ENCODE measurements at places on chromosomes 12 and 14.

GRCh38 chr14:64811676-64812075 is 68.0 kb downstream of the SPTB start:
- DNase-seq = no peak

DNA sequence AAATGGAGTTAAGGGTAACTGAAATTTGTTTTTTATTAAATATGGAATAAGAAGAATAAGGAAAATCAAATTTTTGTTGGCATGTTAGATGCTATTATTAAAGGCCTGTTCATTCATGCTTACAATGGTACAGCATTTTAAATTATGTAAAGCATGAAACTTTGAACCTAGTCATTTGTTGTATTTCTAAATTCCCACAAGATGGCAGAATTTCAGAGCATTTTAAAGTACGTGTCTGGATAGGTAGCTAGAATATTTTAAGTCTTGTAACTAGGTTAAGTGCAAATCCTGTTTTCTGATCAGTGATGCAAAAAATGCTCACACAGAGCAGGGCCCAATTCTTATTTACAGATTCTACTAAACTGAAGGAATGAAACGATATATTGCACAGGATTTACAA is 585.6 kb upstream of the MIS18BP1 start:
- no peak for DNase-seq

DNA sequence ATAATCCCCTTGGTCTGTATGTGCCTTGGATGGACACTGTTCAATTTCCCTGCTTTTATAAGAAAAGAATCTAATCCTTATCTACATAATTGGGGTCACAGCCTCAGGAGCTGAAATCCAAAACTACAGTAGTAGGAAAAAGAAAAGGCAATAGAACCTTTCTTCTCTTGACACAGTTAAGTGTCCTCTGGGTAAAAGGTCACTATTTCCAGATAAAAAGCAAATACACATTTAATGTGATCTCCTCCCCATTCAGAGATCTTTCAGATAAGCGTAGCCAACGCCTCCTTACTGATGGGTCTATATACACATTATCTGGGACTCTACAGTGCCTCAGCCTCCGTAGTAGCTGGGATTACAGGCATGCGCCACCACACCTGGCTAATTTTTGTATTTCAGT is 73.4 kb downstream of the CLIP1 start:
- no peak for DNase-seq

- no peak for DNase-seq
These were observed 765.2 kb downstream of the NOVA1 start for GRCh38 chr14:25832585-25832984.

- DNase-seq = no peak
These were observed 31.1 kb upstream of the IFNG-AS1 start for GRCh38 chr12:67958187-67958586.

DNA sequence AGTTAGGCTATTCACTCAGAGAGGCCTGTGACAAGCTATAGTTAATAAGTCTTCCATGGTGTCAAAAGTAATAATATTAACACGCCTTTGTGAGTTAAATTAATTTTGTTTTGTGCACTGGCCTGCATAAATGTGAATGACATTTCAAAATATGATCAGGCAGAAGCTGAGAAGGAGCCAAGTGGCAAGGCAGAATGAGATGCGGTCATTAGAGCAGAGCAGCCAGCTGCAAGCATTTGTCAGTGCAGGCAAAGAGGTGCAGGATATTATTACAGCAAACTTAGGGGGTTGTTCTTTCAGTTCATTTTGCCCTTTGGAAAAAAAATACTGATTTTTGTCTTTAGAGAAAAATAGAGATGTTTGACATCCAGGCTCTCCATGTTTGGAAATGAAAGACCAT is 364.5 kb downstream of the PAWR start:
- no peak for DNase-seq

DNA sequence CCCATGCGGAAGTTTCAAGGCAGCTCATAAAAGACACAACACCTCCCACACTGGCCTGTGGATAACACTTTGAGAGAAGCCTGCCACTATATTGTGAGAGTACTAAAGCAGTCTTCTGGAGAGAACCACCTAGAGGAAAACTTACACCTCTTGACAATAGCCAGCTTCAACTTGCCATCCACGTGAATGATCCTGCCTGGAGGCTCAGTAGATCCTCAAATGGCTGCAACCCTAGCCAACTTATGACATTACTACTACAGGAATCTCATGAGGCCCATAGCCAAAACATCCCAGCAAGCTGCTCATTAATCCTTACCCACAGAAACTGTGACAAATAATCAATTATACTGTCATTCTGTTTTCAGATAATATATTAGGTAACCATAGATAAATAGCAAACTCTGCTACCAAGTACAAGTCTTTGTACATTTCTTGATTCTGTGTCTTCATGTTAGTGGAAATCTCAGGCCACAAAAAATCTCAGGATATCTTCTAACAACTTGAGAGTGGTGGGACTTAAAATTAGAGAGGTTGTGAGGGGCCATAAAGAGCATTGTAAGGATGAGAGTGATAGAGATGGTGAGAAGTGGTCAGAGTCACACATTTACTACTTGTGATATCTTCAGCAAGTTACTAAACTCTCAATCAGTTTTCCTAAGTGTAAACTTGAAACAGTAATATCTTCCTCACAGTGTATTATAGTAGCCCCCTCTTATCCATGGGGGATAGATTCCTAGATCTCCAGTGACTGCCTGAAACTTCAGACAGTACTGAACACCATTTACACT is 368.0 kb downstream of the C12orf50 start:
- DNase-seq = no peak

DNA sequence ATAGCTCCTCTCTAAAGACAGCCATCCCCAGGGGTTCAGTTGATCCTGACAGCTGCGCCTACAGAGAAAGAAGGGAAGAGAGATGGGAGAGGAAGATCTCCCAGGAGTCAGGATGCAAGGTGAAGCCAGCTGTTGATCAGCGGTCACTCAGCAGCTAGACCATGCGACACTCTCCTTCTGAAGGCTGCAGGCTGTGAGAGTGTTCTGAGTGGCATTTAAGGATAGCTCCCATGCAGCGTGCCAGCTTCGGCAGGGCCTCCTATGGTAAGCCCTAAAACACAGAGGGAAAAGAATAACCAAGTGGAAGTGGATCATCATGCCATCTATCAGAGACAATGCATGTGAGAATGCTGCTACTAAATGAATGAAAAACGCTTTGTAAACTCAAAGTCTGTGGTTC is 197.9 kb upstream of the NUDT4 start:
- no peak for DNase-seq

DNA sequence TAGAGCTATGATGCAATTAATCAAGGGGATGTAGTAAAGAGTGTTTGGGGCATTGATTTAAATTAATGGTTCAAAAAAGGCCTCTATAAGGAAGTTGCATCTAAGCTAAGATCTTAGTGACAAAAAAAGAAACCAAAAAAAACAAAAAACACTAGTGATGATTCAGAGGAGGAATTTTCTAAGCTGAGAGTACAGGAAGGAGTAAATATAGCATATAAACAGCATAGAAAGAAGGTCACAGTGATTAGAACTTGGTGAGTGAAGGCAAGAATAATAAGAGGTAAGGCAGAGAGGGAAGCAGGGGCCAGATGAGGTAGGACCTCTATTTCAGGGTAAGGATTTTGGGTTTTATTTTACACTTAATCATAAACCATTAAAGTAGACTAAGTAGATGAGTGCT is 48.0 kb upstream of the PDZRN4 start:
- DNase-seq = no peak

DNA sequence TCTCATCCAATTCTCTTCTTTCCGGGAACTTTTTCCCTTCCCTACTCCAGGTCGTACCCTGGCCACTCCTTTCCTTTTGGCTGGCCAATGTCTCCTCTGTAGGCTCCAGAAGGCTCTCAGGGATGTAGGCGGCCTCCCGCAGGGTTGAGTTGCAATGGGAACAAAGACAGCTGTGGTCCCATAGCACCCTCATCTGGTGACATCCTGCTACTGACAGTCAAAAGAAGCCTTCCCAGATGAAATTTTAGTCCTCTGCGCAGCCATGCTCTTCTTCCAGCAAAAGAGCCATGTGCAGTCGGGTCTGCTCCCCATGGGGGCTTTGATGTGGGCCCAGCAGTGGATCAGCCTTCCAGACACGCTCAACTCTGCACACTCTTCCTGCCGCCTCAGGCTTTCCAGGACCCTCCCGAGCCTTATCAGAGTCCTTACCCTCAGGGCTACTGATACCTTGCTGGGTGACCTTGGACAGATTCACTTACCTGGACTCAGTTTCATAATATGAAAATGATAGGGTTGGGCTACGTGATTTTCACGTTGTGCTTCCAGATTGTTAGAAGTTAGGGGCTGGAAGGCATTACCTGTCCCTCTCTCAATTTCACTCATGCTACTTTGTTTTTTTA is 5.5 kb upstream of the CELA1 start:
- DNase-seq = no peak

DNA sequence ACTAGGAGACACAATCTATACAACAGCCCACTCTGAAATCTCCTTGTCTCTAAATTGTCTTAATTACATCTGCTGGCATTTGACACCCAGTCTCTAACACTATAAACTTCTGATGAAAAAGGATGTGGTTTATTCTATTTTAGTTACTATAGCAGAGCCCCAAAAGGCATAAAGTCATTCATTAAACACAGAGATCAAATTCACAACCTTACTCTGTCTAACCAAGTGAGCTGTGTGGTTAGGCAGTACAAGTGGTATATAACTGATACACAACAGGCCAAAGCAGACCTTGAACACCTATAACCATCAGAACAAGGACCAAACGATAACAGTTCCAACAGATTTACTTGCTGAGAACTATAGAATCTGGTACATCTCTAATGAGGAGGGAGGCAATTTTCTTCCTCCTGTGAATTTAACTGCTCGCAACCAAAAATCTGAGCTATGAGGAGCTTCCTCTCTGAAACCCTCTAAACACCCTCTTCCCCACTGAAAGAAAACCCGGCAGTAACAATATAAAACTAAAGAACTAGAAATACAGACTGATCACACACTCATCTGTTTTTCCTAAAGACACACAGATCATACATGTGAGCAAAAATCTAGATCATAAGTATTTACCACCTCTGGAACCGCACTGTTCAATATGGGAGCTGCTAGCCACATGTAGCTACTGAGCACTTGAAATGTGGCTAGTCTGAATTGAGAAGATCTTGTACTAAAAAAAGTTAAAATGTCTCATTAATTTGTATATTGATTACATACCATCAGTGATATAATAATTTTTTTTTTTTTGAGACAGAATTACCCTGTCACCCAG is 17.7 kb downstream of the SPPL3 start:
- DNase-seq = no peak

- DNase-seq = no peak
These were observed 151.3 kb downstream of the BCL11B start for GRCh38 chr14:99120526-99121318.

DNA sequence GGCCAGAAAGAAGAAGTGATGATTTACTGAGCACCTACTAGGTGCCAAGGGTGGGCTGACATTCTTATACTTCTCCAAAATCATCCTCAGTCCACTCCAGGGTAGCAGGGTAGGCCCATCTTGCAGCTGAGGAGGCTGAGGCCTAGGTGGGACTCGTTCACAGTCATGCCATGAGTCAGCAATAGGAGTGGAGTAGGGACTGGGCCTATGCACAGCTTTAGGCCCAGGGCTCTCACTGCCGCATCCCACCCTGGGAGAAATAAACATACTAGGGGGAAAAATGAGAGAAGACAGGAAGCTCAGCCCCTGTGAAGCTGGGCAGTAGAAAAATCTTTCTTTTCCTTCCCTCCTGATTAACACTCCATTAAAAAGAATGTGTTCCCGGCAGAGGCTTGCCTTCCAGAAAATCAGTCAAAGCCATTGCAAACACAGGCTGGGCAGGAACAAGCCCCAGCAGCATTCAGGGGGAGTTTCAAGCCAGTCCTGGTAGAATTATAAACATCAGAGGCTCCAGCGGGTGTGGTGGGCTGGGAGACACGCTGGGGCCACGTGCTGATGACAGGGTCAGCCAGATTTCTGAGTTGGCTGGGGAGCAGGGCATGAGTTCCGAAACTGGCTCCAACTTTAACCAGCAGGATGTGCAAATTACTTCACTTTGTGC is 1.8 kb downstream of the HSPB8 start:
- no peak for DNase-seq

GRCh38 chr12:13027032-13027431 is 17.1 kb upstream of the FAM234B start:
- no peak for DNase-seq

DNA sequence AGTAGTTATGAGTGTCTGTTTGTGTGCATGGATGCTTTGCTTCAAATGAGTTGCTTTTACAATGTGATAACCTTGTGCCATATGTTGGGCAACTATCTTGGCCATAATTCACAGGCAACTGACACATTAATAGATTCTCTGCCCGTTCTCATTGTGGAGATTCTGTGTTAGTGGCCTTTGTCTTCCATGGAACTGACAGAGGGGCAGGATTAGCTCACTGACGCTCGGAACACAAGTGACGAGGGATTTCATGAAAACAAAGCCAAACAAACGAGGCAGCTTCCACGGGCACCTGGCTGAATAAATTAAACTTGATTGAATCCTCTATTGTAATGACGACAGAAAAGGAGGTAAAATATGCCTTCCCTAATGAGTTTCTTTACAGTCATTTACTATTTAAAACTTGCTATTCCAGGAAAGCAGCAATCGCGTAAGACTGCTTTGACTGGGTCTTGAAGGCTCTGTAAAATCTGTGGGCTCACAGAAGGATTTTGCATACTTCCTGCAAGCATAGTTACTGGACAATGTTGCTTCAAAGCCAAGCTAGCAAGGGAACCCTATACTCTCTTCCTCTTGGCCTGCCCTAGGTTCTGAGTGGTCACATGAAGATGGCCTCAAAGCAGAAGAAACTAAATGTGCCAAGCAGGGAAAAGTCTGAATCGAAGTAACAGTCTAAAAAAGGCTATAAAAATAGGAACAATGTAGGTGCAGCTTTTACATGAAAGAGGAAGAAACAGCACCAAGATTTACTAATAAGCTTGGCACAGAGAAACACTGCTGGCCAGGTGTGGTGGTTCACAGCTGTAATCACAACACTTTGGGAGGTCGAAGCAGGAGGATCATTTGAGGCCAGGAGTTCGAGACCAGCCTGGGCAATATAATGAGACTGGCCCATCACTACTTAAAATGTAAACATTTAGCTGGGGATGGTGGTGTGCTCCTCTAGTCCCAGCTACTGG is 28.1 kb upstream of the SINHCAF start:
- no peak for DNase-seq

GRCh38 chr12:116792403-116792802 is 54.3 kb downstream of the RNFT2 start:
- DNase-seq = no peak

DNA sequence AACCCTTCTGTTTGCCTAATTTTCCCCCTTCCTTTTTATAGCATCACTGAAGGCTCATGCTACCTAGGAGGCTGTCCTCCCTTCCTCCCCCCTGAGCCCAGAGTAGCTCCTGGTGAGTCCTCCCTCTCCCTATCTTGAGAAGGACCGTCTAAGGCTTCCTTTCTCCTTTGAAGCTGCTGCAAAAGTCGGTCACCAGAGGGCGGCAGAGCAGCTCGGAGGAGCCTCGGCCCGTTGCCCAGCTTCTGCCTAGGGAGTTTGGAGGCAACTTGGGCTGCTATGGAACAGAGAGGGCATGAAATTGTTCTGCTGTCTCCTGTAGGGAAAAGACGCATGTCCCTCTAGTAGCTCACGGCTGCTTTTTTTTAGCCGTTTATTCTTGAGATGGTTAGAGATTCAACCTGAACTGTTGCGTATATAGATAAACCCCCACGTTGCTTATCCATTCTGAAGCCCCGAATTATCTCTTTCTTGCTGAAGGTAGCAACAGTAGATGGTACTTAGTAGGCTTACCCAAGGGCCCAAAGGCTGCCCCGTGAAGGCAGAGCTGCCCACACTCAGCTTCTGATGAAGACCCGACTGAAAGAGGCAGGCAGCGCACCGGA is 5.7 kb downstream of the WNT5B start:
- peak; percentile 33 for DNase-seq
